ENCODE measurements at places on chromosomes 5 and 9.

DNA sequence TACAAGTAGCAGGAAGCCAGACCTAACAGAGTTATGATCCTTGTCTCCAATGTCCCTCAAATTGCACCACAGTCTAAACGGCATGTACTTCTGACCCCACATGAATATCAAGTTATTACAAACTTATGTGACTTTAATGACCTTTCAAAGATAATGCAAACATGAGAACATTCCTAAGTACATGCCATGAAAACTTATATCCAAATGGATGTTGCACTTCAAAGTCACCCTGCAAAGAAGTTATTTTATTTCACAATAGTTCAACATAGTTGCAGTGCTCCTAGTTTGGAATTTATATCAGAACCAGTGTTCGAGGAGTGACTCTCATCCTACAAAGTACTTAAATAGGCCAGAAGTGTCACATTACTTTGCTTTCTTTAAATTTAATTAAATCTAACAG lies 41.2 kb upstream of the ITGA1 start:
- DNase-seq = no peak

DNA sequence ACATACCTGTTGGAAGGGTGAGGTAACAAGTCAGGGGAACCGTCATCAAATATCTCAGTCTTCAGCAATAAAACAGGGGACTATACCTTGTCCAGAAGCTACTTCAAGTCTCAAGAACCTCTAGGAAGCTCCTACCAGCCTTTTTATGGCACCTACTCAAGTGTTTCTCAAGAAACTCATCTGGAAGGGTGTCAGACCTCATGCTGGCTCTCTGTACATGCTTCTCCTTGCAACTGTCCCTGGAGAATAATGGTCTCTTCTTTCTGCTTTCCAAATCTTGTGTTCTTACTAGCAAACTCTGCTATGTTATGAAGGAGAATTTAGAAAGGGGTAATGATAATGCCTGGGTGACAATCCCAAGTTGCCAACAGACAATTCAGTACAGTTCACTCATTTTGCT lies 8.3 kb upstream of the PTAR1 start:
- DNase-seq = no peak

GRCh38 chr9:136951541-136952320 lies at the start of gene LCN12:
LCN12 (plus strand) TSS chr9:136952273; CDS start chr9:136952328, 55 bp downstream.
- no peak for DNase-seq

GRCh38 chr9:101478906-101479305 lies 43.3 kb upstream of the ALDOB start:
- DNase-seq = no peak

DNA sequence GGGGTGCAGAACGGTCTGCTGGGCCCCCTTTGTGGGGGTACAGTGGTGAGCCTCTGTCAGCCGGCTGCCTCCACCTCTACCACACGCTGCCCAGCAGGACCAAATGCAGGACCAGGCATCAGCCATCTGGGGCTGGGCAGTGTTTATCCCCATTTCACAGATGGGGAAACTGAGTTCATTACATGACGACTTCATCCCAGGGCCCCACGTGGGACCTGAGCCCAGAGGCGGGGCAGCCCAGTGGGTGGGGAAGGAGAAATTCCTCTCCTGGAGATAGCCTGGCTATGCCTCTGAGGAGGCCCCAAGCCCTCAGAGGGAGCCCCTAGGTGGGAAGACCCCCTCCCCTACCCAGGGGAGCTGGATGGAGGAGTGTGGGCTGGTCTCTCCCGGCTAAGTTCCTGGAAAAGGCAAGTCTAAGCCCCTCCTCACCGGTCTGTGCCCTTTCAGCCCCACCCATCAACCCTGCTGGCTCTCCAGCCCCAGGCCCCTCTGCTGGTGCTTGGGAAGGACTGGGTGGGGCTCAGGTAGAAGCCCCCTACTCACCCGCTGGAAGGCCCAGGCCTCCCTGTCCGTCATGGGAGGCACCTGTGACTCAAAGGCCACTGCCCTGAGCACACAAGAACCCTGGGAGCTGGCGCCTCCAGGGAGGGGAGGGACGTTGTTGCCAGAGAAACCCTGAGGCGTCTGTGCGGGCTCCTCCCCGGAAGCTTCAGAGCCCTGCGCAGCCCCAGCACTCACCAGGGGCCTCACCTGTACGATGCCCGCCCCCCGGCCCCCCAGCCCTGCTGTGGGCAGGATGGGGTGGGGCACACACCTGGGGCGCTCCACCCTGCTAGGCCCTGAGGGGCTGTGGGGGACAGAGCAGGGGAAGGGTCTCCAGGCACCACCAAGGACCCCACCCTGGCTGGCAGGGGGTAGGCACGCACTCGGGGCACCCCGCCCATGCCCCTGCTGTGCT lies 7.4 kb upstream of the CCDC187 start:
- DNase-seq = no peak

DNA sequence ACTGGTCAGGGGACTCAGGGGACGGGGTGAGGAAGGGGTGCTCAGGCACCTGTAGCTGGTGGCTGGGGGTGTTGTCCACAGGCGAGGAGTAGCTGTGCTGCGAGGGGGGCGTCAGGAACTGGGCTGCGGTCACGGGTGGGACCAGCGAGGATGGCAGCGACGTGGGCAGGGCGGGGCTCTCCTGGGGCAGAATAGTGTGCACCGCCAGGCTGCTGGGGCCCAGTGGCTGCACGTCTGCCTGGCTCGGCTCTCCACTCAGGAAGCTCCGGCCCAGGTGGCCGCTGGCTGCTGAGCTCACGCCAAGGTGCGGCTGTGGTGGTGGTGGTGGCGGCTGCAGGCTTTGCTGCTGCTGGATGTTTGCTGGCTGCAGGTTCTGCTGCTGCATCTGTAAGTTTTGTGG lies 13.3 kb upstream of the SEC16A start:
- no peak for DNase-seq
